ENCODE measurements at places on chromosomes 2 and 18.

DNA sequence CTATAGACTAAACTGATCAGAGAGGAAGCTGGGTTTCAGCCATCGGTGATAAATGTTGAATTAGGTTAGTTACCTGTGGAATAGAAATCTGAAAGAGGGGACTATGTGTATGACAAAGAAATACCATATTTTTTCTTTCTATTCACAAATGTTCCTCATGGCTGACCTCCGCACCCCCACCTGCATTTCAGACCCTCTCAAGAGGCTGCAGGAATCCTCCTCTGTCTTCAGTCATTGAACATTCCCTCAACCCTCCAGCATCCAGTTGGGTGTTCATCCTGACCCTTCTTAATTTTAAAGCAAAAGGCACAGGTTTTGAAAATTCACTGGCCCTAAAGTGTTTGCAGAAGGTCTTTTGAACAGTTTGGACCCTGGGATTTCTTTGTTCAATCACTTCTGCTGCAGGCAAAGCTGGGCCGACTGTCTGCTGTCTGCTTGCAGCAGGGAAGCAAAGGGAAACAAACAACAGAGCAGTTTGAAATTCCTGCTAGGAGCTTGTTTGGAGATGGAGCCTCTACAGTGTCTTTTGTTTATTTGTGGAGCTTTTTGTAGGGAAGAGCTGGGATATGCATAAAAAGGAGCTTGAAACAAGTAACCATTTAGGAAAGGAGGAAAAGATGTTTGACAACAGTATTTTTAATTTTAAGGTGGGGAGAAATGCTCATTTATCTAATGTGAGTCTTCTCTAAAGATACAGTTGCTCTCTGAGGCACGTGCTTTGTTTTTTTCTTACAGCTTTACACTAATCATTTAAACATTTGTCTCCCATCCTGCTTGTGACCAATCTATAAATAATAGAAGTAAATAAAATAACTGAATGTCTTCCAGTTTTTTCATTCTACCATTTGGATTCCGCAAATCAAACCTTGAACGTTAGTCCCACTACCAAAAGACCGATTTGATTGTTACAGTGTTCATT lies 213.3 kb upstream of the MMADHC start:
- no peak for DNase-seq

DNA sequence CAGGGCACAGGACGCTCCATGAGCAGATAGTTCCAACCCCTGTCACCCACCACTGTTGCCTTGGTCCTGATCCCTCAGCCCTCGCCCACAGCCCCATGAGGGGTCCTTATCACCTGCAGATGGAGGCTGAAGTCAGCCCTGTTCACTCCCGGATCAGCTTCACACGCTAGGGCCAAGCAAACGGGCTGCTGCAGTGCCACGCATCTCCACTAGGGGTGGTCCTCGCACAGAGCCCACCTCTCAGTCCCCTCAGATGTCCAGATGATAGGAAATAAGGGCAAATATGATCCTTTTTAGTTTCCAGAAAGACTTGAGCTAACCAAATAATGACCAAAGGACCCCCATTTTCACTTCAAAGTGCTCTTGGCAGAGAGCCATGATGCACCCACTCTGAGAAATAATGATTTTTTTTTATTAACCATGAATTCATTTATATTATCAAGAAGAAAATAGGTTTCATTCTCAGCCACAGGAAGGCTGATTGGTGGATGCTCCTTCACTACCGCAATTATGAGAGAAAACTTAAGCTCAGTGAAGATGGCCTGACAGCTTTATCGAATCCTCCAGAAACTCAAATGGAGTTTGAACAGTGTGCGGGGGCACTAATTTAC lies 71.9 kb upstream of the KLHL29 start:
- peak; percentile 33 for DNase-seq

- DNase-seq, result no peak
Measured at GRCh38 chr2:193521523-193521922, 1326.8 kb upstream of the TMEFF2 start.

- DNase-seq, result no peak
Measured at GRCh38 chr2:127743477-127744026, 42.3 kb downstream of the SFT2D3 start.

GRCh38 chr2:25548601-25549000 lies 124.8 kb downstream of the DTNB start:
- DNase-seq, result no peak

DNA sequence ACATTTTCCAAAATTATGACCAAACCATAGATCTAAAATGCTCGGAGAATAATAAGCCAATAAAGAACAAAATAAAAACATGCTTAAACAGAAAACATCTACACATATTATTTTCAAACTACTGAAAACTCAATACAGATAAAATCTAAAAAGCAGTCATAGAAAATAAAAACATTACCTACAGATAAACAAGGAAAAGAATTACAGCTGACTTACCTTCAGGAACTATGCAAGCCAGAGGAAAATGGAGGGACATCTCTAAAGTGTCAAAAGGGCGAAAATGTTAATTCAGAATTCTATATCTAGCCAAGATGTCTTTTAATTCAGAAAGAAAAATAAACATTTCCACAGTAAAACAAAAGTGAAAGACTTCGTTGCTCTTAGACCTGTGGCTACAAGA lies 112.9 kb upstream of the GYPC start:
- no peak for DNase-seq

DNA sequence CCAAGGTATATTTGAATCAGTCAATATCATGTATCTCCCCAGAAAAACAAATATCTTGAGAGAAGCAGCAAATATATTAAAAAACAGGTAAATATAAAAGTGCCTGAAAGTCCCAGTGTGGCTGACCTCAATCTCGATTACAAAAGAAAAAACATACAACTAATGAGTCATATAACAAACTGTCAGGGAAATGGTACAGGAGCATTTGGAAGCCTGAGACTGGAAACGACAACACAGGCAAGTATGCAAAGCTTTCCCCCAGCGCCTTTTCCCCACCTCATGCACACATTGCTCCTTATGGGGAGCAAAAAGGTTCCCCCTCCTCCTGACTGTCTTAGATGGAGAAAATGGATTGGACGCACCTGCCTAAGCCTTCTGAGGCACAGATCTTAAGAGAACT lies 230.7 kb downstream of the TMX3 start:
- DNase-seq, result no peak

GRCh38 chr2:118473846-118474540 lies 373.5 kb downstream of the EN1 start:
- no peak for DNase-seq

DNA sequence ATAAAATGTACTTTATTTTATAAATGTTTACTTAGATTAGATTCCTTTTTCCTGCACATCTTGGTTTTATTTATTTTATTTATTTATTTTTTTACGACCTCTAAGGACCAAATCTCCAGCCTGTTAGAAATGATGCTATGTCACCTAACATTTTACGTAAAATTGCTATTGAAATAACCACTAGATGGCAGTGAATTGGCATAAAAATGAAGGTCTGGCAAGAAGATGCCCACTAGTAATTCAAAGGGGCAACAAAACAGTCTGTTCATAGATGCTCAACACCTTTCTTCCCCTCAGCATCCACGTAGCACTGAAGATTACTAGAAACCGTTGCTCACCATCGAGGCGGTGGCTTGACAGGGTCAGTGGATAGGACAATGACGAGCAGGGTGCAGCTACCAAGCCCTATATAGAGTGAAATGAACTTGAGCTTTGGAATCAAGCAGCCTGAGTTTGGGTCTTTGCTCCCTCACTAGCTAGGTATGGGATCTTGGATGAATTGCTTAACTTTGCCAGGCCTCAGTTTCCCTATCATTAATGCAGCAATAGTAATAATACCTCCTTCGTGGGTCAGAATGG lies 128.7 kb upstream of the L3MBTL4 start:
- DNase-seq, result peak; percentile 62

DNA sequence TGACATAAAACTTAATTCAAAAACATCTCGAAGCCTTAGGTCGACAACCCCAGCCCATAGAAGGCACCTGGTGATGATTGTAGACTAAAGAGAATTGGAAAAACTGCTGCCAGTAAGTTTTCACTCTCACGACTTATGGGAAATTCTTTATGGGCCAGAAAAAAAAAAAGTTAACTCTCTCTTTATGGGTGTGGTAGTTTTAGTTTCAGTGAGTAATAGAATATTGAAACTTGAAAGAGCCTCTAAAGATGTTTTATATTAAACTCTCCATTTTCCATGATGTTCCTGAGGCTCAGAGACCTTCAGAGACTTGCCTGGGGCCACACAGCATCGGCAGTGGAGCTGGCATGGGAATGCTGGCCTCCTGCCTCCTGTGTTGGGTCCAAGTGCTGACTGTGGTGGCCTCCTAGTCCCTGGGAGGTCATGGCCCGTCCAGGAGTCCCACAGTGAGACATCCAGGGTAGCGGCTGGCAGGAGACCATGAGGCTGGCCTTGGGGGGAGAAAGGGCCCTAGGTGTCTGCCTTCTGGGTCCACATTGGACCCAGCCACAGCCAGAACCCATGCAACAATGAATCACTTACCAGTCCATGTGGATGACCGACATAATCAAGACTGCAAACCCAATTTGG lies 158.9 kb downstream of the SEPTIN10 start:
- DNase-seq, result no peak
